ENCODE measurements at places on chromosomes 4 and X. TPM values are rescaled to one million over a fixed set of nuclear protein-coding genes. Genes with fewer than 3 reads are reported as not detected.

Gene USP51
- 3.7 TPM for total RNA-seq

Gene SSX4
- total RNA-seq, result not detected

Gene GIMD1
- total RNA-seq, result not detected

Gene SMIM31
- total RNA-seq, result not detected

Gene SPANXN3
- total RNA-seq, result not detected

Gene C4orf50
- total RNA-seq, result 11.3 TPM

Gene ITIH6
- total RNA-seq, result not detected

Gene MAGEA1
- total RNA-seq, result not detected

Gene PAGE2B
- not detected for total RNA-seq

Gene C4orf36
- total RNA-seq, result 2.2 TPM

Gene SHOX
- 0.25 TPM for total RNA-seq

Gene SCLT1
- total RNA-seq, result 36.9 TPM

Gene IL21
- not detected for total RNA-seq

Gene PDE6B
- 4.7 TPM for total RNA-seq

Gene S100P
- total RNA-seq, result 2.0 TPM

Gene JADE3
- total RNA-seq, result 8.6 TPM
